ENCODE measurements at places on chromosomes 2 and 18. TPM values are rescaled to one million over a fixed set of nuclear protein-coding genes. Genes with fewer than 3 reads are reported as not detected.

Gene LGALSL
- 2.6 TPM for total RNA-seq

Gene GALNT1
- 108 TPM for total RNA-seq

Gene KCNJ3
- not detected for total RNA-seq

DNA sequence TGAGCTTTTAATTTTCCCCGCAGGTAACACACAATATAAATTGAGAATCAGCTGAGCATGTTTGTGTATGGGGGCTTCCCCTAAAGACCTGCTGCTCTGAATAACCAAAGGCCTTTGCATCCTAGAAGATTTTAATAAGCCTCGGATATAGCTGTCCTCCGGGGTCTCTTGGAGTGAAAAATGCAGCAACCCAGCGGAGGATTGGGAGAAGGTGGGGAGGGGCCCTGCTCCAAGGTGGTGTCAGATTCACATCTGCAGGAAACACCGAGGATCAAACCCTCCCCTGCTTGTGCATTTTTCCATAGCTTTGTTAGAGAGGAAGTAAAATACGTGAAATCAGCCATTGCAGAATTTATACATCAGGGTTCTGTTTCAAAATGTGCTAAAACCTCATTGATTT, 63.0 kb upstream of the OTOF start:
- DNase-seq = no peak

DNA sequence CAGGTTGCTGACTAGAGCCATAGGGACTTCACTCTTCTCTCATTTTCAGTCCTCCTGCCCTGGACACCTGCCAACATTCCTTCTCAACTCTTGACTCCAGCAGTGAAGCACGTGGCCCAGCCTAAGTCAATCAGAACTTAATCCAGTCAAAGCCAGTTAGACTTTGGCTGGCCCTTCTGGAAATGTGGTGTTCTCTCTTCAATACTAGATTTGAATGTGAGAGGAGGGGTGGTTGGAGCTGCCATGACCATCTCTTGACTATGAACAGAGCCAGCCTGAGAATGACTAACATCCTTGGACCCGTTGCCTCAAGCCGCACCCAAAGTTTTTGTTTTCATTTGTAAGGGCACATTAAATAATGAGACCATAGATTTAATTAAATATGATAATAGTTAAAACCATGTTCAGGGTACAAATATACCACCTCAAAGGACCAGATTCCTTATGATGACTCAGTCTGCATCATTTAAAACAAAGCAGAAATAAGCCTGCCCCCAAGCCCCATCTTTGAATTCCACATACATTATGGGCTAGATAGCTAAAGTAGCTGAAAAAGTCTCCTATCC, 49.7 kb upstream of the RASGRP3 start:
- DNase-seq = peak; percentile 73

DNA sequence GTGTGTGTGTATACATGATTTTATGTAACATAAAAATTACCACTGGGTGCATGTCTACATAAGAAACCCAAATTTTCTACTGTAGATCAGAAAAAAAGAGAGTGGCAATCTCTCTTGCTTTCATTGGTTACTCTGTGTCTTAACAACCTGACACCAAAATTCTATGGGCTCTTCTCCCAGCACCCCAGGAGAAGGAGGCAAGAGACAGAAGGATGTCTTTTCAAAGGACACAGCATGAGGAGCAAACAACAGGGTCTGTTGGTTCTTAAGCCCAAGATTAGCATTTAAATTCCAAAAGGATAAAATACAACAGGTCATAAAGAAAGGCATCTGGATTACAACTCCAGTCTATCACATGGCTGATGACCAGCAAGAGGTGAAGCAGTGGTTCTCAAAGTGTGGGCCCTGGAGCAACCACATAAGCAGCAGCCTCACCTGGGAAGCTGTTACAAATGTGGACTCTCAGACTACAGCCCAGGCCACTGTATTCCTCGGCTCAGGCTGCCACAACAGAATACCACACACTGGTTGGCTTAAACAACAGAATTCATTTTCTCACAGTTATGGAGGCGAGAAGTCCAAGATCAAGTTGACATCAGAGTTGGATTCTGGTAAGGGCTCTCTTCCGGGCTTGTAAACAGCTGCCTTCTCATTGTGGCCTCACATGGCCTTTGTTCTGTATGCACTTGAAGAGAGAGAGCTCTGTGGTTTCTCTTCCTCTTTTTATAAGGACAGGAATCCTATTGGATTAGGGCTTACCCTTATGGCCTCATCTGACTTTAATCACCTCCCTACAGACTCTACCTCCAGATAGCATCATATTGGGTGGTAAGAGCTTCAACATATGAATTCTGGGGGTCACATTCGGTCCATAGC, 79.8 kb upstream of the RNF152 start:
- DNase-seq = no peak

DNA sequence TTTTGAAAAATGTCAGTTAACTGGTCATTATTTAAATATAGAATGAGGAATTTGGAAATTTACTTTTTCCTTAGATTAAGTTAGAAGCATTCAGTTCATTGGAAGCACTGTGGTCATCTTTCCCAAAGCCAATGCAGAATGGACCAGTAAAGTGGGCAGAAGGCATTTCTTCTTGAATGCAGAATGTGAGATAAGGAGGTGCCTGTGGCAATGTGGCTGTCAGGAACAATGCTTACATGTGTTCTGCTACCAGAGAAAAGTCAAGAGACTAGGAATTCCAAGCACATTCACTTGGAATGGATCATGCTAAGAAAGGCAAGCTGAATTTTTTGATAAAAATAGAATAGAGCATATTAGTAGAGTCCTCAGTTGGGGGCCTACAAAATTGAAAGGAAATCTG, 295.0 kb upstream of the KCNH7 start:
- no peak for DNase-seq

All from lung microvascular endothelial cell (primary cell).